ENCODE measurements at places on chromosomes 1 and 21.
A peak's percentile ranks its signal among the peaks of the same experiment; 100 is the strongest.

DNA sequence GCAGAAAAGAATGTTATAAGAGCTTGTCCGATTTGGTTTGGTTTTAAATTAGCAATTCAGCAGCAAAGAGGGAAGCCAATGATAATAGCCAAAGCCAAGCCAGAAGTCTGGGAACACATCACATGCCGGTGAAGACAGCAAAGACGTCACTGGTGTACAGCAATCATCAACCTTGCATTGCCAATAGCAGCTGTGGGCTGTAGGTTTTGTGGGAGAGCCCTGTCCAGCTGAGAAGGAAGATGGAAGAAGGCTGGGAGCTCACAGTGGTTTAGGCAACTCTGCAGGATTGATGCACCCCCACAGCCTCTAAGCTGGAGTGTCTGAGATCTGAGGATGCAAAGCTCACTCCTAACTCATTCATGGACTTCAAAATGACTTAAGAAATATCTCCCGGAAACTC lies 338.7 kb downstream of the SIPA1L2 start:
- no peak for DNase-seq

GRCh38 chr1:170085091-170085490 lies 10.6 kb upstream of the KIFAP3 start:
- peak; percentile 35 for DNase-seq

DNA sequence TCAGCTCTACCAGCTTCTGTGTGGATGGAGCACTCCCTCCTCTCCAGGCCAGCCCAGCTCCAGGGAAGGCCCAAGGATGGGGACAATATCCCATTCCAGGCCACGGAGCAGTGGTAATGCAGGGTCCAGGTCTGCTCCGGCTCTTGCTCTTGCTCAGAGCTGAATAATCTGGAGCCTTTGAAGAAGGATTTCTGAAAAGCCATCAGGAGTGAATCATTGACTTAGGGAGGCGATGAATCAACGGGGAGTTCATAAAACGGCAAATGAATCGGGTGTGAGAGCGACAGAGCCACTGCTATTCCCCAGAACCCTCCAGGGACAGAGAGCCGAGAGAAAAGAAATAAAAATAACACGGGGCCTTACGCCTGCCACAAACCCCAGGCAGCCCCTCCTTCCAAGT lies 7.7 kb downstream of the POU3F1 start:
- peak; percentile 83 for DNase-seq

GRCh38 chr1:233189526-233189925 lies 106.0 kb downstream of the PCNX2 start:
- DNase-seq: no peak

DNA sequence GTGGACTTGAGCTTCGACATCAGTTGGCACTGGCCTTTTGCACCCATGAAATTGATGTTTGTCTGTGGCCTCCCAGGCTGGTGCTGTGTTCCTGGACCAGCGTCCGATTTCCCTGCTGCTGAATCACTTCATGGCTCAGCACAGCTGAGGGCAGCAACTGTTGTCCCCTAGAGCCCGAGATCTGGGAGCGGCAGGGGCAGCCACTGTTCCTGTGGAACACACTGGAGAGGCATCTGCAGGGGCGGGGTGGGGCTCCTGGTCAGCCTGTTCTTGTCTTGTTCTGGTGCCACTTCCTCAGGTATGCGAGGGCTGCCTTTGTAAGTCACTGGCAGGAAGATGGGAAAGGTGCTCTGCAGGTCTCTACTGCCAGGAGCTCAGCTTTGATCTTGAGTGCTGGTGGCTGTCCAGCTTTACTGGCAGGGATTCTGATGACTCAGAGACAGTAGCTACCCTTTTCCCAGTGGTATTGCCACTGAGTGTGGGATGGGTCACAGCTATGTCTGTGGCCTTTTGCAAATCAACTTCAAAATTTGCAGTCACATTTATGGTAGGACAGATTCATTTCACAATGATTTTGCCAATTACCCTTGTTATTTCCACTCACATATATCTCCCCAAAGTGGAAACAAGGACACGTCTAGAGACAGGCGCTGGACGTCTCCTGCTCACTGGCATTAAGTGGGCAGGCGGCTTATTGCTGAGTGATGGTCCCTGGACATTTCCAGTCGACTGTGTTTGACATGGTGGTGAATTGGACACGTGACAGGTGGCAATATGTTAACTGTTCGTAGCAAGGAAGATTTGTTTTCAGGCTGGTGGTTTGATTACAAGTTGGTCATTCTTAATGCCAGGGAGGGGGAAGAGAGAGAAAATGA lies 15.3 kb downstream of the AGPAT3 start:
- peak; percentile 13 for DNase-seq

DNA sequence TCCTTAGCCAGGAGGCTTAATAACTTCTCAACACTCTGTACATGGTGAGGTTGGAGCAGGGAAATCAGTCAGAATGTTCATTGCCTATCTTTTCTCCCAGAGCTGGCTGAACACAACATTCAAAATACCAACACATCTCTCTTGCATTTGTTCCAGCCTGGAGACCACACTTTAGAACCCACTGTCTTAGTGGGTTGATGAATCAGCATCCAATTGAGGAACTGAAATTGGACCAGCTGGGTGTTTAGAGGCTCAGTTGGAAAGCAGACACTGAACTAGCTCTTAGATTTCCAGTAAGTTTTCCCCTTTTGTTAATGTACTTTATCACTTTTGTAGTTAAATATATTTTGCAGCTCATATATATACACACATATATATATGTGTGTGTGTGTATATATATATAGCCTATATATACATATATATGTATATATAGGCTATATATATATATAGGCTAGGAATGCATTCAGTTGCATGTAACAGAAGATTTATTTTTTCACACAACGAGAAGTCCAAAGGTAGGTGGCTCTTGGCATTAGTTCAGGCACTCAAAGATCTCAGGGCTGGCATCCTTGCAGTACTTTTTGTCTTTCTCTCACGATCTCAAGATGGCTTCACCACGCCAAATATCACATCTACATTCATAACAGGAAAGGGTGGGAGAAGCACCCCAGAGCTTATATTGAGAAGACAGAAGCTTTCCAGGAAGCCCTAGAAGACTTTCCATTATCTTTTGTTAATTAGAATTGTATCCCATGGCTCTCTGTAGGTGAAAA lies 35.0 kb upstream of the HUNK start:
- no peak for DNase-seq

- DNase-seq: no peak
Observed at GRCh38 chr1:198254948-198255347, 98.2 kb downstream of the NEK7 start.
